OCI-LY7 (cell line): ENCODE measurements at places on chromosomes 12 and 14.

- DNase-seq = no peak
These were observed 171.7 kb upstream of the RTL1 start for GRCh38 chr14:101075025-101075800.

DNA sequence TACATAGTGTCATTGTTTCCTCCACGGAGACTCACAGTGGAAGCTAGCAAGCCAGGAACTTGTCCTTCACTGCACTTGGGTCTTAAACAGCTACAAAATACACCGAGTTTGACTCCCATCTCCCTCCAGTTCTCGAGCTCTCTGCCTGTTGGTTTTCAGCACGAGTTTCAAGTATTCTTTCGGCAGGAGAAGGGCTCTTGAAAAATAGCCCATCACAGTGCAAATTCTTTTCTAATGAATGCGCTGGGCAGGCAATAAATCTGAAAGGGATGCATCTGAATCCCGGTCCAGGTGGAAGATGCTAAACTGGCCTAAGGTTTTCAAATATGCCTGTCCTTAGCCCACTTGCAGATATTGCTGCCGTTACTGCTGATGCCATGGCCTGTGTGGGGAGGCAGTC, 173.9 kb downstream of the CACNA1C start:
- DNase-seq = no peak

DNA sequence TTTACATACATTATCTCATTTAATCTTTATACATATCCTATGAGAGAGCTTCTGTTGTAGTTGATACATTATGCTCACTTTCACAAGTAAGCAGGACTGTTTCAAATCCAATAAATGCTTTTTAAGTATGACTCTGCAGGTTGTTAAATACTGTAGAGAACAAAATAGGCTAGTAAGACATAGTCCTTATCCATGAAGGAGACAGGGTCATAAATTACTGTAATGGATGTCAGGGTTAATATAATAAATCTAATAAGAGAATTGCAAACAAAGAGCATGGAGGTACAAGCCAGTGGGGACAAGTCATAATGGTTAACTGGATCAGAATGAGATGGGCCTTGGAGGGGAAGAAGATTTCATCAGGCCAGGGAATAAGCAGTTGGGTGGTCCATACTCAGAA, 303.8 kb upstream of the RGS6 start:
- no peak for DNase-seq

DNA sequence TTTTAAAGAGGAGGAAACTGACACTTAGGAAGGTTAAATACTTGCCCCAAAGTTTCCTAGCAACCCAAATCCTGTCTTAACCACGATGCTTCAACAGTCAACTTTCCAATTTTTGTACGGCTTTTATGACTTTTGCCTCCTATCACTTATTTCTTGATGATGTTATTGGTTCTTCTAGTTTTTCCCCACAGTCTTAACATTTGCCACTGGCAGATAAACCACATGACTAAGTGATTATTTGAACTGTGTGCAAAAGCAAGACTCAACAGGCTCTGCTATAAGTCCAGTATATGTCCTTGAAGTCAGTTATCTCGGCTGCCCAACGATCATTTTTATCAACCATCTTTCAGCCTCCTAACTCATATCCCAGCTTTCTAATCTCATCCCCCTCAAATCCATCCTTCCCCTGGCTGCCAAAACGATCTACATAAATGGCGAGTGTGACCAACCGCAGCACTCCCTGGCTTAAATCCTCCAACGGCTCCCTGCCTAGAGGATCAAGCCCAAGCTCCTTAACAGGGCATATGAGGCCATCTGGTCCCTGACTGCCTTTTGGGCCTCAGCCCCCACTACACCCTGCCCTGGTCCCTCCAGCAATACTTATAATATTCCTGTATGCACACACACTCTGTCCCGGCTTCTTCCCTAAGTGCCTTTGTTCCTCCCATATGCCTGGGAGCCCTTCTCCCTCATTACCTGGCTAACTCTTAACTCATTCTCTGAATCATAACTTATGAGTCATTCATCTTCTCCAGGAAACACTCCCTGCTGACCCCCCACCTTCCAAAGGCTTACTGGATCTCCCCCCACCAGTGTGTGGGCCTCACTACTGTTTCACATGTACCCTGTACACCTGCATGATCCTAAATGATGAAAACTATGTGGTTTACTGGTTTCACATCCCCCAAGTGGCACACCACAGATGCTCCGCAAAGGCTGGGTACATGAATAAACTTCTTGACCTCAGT, 8.8 kb downstream of the VPS37B start:
- peak; percentile 90 for DNase-seq

GRCh38 chr12:138898-139534, 72.4 kb downstream of the IQSEC3 start:
- no peak for DNase-seq

- DNase-seq = no peak
These were observed 13.5 kb downstream of the MIA2 start for GRCh38 chr14:39247256-39247655.

GRCh38 chr12:92418381-92418780, 272.7 kb upstream of the BTG1 start:
- DNase-seq = no peak
